Stimulated activated CD8-positive, alpha-beta memory T cell treated with anti-CD3 and anti-CD28 coated beads, Interleukin-4, amount 100 ng/mL, for 1 hour (primary cell): ENCODE measurements at places on chromosomes 2 and 18.

GRCh38 chr2:104841744-104842143 is 12.2 kb upstream of the POU3F3 start:
- DNase-seq = no peak

DNA sequence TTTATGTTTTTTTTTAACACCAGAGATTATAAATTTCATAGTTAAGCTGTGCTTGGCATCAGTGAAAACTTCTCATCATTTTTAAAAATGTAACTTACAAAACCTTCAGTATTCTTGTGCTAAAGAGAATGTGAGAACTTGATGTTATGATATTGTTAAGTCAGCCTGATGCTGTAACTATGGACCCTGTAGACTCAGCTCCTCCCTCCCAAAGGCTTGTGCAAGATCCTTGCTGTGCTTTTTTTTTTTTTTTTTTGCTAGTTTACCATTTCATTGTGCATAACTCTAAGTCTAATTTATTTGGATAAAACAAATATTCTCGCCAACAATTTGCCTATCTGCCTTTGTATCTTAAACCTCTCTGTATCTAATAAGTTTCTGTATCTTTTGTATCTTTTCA is 12.9 kb upstream of the TFPI start:
- DNase-seq = no peak

DNA sequence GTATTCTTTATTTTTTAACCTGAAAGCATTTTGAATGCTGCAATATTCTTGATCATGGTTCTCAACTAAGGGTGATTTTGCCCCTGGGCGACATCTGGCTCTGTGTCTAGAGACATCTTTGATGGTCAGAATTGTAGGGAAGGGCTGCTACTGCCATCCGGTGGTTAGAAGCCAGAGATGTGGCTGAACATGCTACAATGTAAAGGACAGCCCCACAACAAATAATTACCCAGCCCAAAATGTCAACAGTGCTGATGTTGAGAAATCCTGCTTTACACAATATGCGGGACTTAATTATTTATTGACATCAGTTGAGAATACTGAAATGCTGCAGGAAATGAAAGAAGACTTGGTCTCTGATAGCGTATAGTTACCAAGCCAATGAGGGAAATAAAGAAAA is 37.5 kb upstream of the SERPINB2 start:
- DNase-seq = no peak

DNA sequence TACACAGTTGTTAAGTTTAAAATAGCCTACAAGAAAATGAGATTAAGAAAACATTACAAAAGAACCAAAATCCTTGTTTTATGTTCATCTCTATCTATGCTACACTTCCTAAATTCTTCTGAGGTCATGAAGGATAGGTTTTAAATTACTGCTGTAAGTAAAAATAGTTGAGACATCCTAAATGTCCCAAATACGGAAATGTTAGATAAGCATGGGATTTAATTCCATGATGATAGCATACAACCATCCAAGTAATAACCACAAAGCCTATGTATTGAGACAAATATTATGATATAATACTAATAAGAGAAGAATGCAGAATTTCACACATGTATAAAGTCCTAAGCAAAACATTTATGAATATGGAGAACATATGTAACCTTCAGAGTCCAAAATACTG is 34.1 kb downstream of the PIEZO2 start:
- DNase-seq = no peak

DNA sequence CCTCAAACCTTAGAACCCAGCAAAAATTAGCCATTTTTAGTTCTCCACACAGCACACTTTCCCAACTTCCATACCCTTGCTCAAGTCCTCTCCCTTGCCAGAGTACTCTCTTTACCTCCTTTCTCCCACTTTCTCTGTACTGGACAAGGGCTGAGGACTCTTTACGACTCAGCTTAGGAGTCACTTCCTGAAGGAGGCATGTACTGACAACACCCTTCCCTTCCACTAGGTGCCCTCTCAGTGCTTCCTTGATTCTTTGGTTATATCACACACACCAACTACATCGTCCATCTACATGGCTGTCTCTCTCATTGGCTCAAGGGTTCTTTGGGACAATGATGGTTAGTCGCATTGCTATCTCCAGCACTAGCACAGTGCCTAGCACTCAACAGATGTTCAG is 5.2 kb upstream of the C18orf63 start:
- DNase-seq = no peak

GRCh38 chr2:80132281-80132680 is 172.3 kb downstream of the LRRTM1 start:
- DNase-seq = no peak
